ENCODE measurements at places on chromosomes 5 and 9.
A peak's percentile ranks its signal among the peaks of the same experiment; 100 is the strongest.

DNA sequence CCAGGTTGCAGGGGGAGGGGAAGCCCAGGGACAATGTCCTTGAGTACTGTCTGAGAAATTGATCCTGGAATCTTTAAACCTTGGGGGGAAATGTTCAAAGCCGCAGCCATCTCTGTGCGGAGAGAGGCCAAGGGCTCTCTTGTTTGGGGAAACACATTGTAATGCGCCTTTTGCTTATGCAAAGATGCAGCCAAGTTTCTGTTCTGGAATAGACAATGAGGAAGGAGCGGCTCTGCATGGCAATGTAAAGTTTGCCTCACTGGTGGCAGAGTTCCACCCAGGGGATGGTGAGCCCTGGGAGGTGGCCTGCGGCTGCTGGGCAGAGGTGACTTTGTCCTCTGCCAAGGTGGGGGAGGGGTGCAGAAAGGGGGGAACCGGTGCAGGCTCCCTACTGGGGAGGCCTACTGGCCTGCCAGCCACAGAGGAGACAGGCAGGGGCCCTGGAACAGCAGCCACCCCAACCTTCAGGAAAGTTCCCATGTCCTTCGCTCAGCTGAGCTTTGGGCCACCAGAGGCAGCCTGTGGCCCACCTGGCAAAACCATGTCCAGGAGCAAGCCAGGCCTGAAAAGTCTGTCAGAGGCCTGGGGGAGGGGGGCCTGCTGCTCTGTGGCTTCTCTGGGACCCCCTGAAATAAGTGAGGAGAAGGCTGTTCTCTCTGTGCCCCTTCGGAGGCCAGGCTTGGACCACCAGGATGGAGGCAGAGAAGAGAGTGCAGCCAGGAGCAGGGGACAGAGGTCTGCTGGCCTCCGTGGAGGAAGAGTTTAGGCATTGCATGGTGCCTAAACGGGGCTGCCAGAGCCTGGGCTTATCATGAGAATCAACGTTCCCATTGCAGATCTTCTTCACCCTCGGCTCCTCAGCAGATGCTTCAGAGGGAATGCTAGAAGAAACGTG, 127.8 kb downstream of the ZNF354C start:
- DNase-seq = no peak

DNA sequence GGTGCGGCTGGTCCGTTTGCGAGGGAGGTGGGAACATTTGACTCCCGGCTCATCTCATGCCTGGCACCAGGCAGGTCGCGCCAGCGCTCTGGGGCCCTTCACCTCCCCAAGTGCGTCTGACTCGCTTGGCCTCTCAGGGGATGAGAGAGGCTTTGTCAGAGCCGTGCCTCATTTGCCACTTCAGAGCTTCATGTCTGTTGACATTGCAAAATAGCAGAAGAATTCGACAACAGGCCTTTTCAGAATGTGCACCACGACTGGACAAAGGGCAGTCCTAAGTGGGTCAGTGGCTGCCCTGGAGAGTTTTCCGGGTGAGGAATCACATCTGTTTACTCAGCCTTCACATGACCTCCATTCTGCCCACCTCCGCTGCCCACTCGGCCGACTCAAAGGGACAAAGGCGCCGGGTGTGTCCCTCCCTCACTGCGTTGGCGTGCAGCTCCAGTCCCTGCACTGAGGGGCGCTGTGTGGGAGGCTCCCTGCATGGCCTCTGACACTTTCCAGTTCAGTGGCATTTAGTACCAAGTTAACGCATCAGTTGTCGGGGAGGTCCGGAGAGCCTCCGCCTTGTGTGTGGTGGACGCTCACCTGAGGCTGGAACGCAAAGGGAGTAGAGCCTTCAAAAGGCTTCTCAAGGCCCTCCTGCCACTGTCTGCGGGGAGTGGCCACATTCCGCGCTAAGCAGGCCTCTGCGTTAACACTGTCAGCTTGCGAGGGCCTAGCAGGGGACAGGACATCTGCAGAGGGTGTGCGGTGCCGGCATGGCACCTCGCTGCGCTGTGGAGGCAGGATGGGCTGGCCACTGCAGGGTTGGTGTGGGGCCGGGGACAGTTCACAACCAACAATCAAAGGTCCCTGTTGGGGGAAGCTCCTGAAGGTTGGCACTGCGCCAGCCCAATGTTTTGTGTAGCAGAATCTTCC, 171.5 kb downstream of the NXNL2 start:
- no peak for DNase-seq

GRCh38 chr9:22170990-22171670, 162.0 kb upstream of the CDKN2B start:
- DNase-seq = no peak

- no peak for DNase-seq
These were observed 61.9 kb upstream of the CLINT1 start for GRCh38 chr5:157920828-157921170.

DNA sequence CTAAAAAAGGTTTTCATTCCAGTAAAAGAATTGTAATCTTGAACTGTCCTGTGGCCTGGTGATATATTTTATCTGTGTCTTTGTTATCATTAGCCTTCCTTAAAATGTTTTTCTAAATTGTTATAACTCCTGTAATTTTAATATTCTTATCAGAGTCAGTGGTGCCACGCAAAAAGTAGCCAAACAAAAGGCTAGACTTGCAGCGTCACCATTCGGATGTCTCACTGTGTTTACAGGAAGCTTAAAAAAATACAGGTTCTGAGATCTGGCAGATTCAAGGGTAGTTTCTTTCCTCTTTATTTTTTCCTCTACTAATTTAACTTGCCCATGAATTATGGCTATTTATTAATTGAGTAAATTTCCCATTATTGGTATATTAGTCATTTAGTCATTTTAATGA, 362.3 kb downstream of the MAT2B start:
- DNase-seq = no peak

GRCh38 chr9:95116808-95117204, 200.7 kb downstream of the FANCC start:
- no peak for DNase-seq

GRCh38 chr5:73374520-73375190, 73.9 kb downstream of the FOXD1 start:
- DNase-seq = no peak

GRCh38 chr5:171906703-171907590, 99.5 kb downstream of the FBXW11 start:
- no peak for DNase-seq

DNA sequence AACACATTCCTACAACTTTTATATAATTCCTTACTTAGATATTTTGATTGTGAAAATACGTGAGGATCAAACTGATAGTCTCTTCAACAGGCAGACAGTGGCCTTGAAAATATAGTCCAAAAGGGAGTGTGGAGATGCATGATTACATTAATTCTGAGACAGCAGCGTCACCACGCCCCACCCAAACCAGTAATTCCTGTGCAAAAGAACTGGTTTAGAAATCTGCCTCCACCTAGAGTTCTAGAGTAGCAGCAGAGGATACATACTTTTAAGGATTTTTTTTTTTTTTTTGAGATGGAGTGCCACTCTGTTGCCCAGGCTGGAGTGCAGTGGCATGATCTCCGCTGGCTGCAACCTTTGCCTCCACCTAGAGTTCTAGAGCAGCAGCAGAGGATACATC, 1.6 kb upstream of the TUT7 start:
- DNase-seq = no peak

- no peak for DNase-seq
These were observed 39.8 kb downstream of the WDR41 start for GRCh38 chr5:77452351-77452750.

- no peak for DNase-seq
These were observed 287.6 kb downstream of the RFX3 start for GRCh38 chr9:3238236-3238635.

GRCh38 chr9:137592767-137593166, 2.5 kb upstream of the ZMYND19 start:
- DNase-seq = no peak

DNA sequence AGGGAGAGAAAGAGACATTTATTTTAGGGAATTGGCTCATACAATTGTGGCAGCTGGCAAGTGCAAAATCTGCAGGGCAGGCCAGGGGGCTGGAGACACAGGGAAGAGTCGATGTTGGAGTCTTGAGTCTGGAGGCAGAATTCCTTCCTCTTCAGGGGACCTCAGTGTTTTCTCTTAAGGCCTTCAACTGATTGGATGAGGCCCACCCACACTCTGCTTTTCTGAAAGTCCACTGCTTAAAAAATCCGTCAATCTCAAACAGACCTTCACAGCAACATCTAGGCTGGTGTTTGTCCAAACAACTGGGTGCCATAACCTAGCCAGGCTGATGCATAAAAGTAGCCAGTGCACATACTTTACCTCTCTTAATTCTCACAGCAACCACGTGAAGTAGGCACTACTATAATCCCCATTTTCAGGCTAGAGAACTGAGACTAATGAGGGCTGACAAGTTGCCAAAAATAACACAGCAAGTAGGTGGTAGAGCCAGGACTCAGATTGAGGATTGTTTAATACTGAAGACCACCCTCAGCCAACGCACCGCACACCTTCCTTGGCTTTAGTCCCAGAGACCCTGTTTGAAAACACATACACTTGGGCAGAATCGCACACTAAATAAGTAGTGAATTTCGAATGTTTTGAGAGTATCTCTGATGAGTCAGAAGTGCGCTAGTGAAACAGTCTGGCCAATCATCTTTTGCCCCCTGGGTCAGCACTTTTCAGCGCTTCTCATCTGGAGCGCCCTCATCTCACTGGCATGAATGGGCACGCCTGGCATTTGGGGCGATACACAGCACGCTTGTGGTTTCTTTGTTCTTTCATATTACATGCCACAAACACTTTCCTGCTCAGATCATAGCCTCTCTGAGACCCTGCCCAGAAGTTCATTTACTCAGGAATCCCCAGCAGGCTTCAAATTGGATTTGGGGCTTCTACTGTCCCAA, 591.4 kb downstream of the CCDC171 start:
- DNase-seq = no peak

- DNase-seq = no peak
These were observed 34.2 kb downstream of the EXD3 start for GRCh38 chr9:137388589-137389427.

DNA sequence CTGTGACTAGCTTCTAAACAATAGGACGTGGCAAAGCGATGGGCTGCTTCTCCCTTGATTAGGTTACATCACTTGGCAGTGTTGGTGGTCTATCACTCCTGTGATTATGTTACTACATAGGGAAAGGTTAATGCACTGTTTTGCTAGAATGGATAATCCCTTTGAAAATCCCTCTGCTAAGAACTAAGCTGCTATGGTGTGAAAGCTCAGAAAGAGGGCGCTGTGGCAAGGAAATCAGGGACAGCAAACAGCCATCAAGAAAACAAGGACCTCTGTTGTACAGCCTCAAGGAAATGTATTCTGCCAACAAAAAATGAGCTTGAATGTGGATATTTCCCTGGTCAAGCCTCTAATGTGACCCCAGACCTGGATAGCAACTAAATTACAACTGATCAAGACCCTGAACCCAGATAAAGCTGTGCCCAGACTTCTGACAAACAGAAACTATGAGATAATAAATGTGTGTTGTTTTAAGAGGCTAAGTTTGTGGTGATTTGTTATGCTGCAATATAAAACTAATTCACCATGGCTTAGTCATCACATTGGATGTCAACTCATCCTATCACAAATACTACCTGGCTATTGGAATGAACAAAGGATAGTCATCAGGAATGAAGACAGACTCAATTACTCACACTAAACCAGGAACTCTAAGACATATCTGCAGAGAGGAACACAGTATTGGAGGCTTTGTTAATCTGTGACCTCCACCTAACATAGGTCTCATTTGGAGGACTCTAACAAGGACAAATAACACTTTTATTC, 1215.9 kb downstream of the EFNA5 start:
- peak; percentile 49 for DNase-seq

GRCh38 chr5:102855681-102856388, 100.7 kb downstream of the PAM start:
- DNase-seq = no peak

DNA sequence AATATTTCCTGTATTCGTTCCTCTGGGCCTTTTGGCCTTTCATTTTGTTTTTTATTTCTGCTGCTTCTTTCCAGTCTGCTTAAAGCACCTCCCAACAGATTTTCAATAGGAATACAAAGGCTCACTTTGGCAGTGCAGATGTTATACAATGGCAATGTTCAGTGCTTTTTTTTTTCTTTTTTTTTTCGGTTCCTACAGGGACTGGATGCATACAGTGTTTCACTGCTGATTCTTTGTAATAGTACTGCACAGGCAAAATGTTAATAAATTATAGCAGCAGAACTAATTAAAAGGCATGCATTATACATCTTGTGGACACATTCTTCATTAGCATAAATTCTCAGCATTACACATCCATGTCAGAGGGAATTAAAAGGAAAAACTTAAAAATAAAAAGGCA, 356.6 kb upstream of the C9orf72 start:
- DNase-seq = no peak

GRCh38 chr9:21160178-21160577, 6.3 kb downstream of the IFNA21 start:
- DNase-seq = peak; percentile 43

- DNase-seq = no peak
These were observed 72.8 kb downstream of the SLC1A1 start for GRCh38 chr9:4563105-4563504.
